Memory B cell (primary cell): ENCODE measurements at places on chromosomes 7 and 10.

DNA sequence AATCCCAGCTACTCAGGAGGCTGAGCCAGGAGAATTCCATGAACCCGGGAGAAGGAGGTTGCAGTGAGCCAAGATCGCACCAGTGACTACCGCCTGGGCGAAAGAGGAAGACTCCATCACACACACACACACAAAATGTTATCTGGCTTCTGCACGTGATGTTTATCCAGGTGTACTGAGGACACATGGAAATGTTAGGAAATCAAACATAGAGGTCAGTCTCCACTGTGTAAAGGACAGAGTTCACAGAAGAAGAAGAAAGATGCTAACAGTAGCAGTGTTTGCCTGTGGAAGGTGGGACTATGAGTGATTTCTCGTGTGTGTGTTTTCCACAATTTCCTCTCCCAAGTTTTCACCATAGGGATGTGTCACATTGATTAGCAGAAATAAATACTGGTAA is 256.9 kb downstream of the ELMO1 start:
- no peak for DNase-seq

DNA sequence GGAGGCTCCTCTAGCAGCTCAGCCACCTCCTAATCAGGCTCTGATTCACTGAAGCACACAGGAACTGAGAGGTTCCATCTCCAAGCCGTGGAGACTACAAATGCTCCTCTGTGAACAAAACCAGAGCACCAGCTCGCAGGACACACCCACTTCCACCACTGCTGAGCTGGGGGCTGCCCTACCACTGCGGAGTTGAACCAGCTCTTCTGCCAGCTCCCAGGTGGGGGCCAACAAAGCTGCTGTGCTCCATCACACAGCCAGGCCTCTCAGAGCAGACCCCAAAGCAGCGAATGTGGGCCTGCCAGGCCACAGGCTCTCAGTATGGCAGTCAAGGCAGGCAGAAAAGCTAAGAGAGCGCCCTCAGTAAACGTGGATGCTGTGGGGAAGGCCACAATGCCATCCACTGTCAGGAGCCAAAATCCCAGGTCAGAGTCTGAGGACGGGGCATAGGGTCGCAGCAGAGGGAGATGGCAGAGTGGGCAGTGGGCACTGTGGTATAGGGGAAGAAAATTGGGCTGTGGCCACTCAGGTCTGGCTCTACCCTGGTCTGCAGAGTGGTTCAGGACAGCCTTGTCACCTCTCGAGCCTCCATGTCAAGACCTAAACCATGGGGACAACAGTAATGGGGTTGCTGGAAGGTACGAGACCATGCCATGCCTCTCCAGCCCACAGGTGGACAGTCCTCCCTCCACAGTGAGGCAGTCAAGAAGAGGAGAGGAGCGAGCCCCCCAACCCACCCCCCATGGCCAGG is 82.1 kb downstream of the GRID1 start:
- DNase-seq = no peak

- no peak for DNase-seq
Measured at GRCh38 chr7:80210400-80210799, 75.8 kb downstream of the GNAI1 start.

- DNase-seq = no peak
Measured at GRCh38 chr10:26987851-26988250, 112.4 kb downstream of the ANKRD26 start.

- DNase-seq = no peak
Measured at GRCh38 chr10:123135415-123136141, at the start of gene HMX3. HMX3 (plus strand) TSS chr10:123135970; CDS start chr10:123136051, 81 bp downstream.

DNA sequence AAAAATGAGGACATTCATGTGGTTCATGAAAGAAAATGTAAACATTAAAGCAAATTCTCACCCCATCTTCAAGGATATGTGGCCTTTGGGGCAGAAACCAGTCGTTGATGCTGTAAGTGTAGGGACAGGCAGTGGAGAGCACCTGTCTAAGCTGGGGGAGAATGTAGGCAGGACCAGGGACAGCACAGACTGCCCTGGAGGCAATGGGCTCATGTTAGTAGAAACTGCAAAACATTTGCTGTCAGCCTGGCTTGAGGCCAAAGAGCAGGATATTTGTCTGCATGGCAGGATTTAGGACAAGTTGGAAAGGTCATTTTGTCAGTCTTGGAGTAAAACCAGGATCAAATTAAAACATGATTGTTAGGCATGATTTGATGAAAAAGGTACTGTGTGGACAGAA is 211.6 kb upstream of the AGK start:
- DNase-seq = no peak
